Foreskin keratinocyte (primary cell): ENCODE measurements at places on chromosomes 3 and 15. TPM values are rescaled to one million over a fixed set of nuclear protein-coding genes. Genes with fewer than 3 reads are reported as not detected.
A peak's percentile ranks its signal among the peaks of the same experiment; 100 is the strongest.

DNA sequence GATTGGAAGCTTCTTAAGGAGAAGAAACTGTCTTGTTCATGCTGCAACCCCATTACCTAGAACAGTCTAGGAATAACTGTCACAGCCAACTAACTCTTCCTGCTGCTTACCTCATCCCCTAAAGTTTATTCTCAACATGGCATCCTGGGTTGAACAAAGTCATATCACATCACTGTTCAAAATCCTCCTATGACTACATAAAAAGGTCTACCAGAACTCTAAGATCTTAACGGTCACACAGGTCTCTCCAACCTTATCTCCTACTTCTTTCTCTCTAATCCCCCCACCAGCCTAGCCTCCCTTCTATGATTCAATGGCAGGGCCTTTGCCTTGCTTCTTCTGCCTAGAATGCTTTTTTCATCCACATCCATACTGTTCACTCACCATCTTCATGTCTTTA is 69.3 kb downstream of the CLASP2 start:
- no peak for DNase-seq

GRCh38 chr3:131744765-131745164 is 242.0 kb upstream of the MRPL3 start:
- DNase-seq: no peak

DNA sequence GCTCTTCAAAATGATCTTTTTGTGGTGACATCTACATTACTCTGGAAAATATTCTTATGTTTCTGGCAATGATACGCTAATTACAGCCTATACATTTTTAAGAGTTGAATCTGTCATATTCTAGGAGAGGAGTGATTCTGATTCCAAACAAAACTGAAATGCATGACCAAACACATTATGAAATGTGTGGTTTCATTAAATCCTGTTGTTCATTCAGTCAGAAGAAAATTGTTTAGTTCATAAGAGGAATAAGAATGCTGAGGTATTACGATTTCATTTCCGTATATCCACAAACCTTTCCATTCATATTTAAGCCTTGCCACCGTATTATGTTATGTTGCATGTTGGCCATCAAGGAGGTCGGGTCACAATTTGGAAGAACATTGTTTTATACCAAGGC is 345.1 kb downstream of the FEZF2 start:
- no peak for DNase-seq

GRCh38 chr3:170813266-170813665 is 56.7 kb downstream of the RPL22L1 start:
- no peak for DNase-seq

GRCh38 chr3:9976721-9977709 is 9.6 kb downstream of the EMC3 start:
- peak; percentile 86 for DNase-seq

- peak; percentile 73 for DNase-seq
These were observed 26.8 kb downstream of the KAT2B start for GRCh38 chr3:20066850-20067617.

- DNase-seq: no peak
These were observed 64.4 kb downstream of the CRYBG3 start for GRCh38 chr3:97885931-97886824.

GRCh38 chr3:123634149-123635051 is 49.5 kb upstream of the HACD2 start:
- no peak for DNase-seq

DNA sequence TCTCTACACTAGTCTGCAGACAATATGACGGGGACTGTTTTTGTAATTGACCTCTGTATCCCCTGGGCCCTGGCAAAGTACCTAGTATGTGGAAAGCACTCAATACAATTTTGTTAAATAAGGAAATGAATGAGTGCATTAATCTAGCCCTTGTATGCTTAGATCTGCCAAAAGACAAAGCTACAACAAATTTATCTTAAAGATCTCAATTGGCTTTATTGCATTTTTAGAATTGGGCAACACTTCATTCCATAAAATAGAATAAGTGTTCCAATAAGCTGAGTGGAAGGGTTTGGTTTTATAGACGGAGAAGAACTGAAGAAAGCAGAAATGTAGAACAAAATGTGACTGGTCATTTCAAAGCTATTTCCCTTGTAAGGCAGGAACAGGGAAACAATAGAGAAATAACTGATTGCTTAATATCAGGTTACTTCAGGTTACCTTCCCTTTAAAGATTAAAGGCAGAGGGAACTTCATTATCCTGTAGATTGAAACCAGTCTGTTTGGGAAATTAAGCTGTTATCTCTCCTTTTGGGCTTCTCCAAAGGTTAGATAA is 108.3 kb upstream of the MME start:
- peak; percentile 88 for DNase-seq

DNA sequence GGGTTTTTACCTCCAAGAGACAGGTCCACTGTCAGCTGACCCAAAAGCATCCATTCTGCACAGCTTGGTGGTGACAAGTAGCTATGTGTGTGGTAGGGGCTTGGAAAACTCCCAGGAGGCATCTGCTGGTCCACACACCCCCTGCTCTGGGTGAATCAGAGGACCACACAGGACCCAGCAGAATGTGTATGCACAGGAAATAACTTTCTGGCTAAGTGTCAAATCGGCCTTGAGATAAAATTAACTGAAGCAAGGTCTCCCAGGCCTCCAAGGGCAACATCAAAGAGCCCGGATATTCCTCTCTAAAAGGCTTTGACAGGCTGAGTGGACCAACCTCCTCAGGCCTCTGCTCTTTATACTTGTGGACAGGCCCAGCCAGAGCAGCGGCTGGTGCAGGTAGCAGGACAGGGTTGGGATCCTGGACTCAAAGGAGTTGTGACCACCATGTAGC is 66.5 kb downstream of the CTNNB1 start:
- no peak for DNase-seq

GRCh38 chr3:90035643-90036042 is 928.2 kb downstream of the EPHA3 start:
- DNase-seq: peak; percentile 15

- peak; percentile 19 for DNase-seq
These were observed 195.8 kb downstream of the SHQ1 start for GRCh38 chr3:72652395-72652794.

DNA sequence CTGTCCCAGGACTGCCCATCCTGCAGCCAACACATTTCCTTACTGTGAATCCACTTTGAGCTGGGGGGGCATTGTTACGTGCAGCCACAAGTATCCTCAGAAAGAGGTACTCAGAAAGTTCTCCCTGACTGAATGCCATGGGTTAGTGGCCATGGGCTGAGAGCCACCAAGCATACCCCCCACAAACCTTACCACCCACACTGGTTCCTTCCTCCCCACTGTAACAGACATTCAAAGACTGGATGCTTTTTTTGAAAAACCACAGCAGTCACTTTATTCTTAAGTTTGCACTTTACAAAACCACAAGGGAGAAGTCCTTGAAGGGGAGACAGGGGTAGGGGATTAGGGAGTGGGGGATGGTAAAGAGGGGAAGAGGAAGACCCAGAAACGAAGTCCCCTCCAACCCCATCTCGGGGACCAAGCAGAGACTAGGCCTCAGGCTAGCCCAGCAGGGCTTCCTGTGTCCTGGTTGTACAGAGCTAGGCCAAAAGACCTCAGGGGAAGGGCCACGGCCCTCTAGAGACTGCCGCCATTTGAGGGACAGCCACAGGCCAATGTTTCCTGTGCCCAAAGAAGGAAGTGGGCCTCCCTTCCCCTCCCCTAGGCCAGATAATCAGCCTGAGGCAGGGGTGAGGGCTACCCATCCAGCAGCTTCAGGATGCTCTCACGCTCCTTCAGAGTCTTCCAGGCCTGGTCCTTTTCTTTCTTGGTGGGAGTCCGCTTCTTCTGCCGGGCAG is 10.1 kb upstream of the CAMK1 start:
- DNase-seq: no peak

DNA sequence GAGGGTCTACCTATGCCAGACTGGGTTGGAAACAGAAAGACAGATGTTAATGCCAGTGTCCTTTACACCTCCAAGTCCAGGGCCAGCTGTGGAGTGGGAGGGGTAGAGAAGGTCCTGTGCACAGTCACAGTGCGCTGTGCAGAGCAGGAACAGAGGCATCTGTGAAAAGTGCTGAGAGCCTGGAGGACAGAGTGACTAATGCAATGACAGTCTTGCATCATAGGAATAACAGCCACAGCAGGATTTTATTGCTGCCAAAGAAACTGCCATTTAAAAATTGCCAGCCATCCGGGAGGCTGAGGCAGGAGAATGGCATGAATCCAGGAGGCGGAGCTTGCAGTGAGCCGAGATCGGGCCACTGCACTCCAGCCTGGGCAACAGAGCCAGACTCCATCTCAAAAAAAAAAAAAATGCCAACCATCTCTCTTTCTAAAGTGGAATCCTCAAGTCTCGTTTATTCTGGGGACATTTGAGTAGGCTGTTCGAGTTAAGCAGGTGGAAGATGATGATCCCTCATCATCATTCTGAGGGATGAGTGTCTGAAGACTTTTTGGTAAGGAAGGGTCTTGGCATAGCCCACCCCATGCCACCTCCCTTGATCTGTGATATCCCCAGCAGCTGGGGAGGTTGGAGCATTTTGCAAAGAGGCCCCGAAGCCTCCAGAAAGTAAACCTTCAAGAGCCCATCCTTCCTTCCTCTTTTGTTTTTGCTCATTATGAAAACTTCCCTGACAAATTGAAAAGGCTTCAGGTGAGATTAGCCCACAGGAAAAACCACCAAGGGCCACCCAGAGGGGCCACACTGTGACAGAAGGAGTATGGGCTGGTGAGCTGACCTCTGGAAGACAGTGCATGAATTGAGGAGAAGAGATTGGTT is 7.7 kb downstream of the CCR2 start:
- DNase-seq: no peak

GRCh38 chr15:78177447-78177873 is 28.3 kb downstream of the IDH3A start:
- DNase-seq: no peak

DNA sequence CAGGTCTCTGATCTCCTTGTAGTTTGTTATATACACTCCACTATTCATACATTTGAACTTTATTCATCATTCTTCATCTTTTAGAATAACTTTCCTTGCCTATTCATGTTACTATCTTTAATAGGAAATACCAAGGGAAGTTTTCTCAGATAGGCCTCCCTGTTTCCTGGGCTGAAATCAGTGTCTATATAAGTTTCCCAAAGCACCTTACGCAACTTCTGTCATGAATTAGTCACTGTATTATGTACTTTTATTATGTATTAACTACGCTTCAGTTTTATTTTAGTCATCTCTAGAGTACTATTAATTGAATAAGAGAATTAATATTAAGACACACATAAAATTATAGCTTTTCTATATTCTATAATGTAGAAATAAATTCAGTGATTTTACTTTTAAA is 1481.5 kb downstream of the OTOL1 start:
- DNase-seq: no peak

GRCh38 chr15:80098341-80098740 is 38.9 kb downstream of the ZFAND6 start:
- no peak for DNase-seq

GRCh38 chr15:27487846-27488245 is 516.9 kb downstream of the GABRG3 start:
- DNase-seq: no peak

GRCh38 chr3:184731786-184732537 is 20.1 kb upstream of the MAGEF1 start:
- no peak for DNase-seq

DNA sequence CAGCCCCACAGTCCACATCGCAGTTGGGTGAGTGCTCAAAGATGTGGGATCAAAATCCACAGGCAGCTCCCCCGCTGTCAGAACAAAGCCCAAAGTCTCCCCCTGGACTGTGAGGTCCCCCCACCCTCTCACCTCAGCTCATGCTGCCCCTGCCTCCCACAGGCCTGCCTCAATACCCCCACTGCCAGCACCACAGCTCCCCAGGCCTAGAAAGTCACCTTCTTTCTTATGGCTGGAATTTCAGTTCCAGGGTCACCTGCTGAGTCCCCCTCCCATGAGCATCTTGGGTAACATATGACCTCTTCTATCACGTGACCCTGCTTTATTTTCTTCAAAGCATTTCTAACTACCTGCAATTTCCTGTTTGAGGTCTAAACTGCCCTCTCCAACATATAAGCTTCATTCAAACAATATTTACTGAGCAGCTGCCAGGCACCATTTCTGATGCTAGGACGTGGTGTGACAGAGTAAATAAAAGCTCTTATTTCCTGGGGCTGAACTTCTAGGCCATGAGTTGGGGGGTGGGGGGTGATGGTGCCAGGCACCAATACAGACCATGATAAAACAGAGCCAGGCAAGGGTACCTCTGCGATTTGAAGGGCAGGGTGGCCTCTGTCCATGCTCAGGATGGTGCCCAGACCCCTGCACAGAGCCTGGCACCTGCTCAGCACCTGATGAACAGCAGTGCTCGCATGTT is 2.4 kb upstream of the TMEM89 start:
- DNase-seq: no peak

- DNase-seq: no peak
These were observed 269.5 kb upstream of the GBE1 start for GRCh38 chr3:82030916-82031315.

DNA sequence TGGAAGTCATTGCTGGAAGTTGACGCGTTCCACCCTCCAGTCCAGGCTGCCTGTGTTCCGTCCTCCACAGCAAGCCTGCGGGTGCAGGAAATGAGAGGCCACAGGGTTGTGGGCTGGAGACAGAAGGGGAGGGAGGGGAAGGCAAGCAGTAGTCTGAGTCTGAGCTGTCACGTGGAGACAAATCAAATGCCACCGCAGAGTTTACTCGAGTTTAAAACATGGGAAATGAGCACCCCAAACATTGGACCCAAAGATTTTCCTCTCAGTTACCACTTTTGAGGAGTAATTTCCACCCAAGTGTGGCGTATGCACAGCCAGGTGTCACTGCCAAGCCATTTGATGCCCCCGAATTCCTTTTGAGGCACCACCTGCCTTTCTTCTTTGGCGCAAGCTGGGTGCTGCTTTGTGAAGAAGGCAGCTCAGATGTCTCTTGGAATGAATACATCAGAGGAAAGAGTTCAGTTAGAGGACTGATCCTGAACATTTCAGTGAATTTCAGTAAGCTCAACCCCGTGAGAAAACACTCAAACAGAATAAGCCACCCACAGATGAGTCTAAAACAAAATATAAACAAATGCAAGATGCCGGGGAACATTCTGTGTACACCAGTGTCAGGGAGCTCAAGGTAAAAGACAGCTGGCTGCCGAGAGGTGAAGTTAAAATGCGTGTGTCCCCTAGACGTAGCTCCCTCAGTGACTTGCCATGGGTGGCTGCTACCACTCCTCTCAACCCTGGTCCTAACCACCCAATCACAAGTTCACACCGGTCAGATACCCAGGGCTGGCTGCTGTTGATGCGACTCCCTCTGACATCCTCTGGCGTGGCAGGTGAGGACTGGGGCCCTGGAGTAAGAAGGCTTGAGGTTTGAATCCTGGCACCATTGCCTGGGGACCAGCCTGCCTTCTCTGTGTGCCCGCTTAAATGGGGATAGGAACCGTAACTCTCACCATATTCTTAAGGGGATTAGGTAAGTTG is 203.8 kb downstream of the UACA start:
- no peak for DNase-seq

Gene SOX14
- total RNA-seq: not detected in 2 replicates

Gene RTP4
- 0.07 and 0.14 TPM in 2 replicates for total RNA-seq

Gene CNTN6
- not detected in 2 replicates for total RNA-seq

Gene DPPA4
- total RNA-seq: not detected in 2 replicates

Gene POPDC2
- total RNA-seq: 0.34 and 0.39 TPM in 2 replicates

Gene SLC28A2
- not detected in 2 replicates for total RNA-seq

Gene ANKRD34C
- total RNA-seq: not detected in 2 replicates

Gene ISLR2
- not detected in 2 replicates for total RNA-seq

Gene TRAIP
- 13.9 and 14.8 TPM in 2 replicates for total RNA-seq

Gene ATP13A5
- not detected in 2 replicates for total RNA-seq

Gene FBXO45
- 17.9 and 19.7 TPM in 2 replicates for total RNA-seq

Gene IGF2BP2
- 149 and 165 TPM in 2 replicates for total RNA-seq

Gene SNTN
- total RNA-seq: not detected in 2 replicates
